Activated T-helper 2 cell treated with anti-CD3 and anti-CD28 coated beads, Interferon-gamma antibody, Interleukin-2, Interleukin-4, amounts not matched to agents 10 μg/mL and 5 μg/mL and 100 μg/mL, durations not matched to agents 14 hours and 24 hours and 36 hours (primary cell): ENCODE measurements at places on chromosomes 12 and 14. TPM values are rescaled to one million over a fixed set of nuclear protein-coding genes. Genes with fewer than 3 reads are reported as not detected.

Gene SIVA1
- total RNA-seq = 96.0 and 104 TPM in 2 replicates

Gene CLEC14A
- total RNA-seq = not detected in 2 replicates

Gene DLGAP5
- 41.9 and 46.0 TPM in 2 replicates for total RNA-seq

Gene ORMDL2
- 58.6 and 59.2 TPM in 2 replicates for total RNA-seq

Gene TCL1B
- not detected in 2 replicates for total RNA-seq

Gene TTC5
- 30.4 and 31.2 TPM in 2 replicates for total RNA-seq

Gene DEGS2
- total RNA-seq = 0.16 and 0.41 TPM in 2 replicates

Gene B4GALNT3
- 6.5 and 6.9 TPM in 2 replicates for total RNA-seq

Gene OASL
- 1.9 and 2.3 TPM in 2 replicates for total RNA-seq

Gene KRT73
- not detected in 2 replicates for total RNA-seq

Gene ATL1
- 1.3 and 2.1 TPM in 2 replicates for total RNA-seq

Gene CD27
- total RNA-seq = 23.3 and 25.9 TPM in 2 replicates
